Activated CD8-positive, alpha-beta memory T cell treated with anti-CD3 and anti-CD28 coated beads for 4 hours (primary cell): ENCODE measurements at places on chromosomes 16 and 17.

DNA sequence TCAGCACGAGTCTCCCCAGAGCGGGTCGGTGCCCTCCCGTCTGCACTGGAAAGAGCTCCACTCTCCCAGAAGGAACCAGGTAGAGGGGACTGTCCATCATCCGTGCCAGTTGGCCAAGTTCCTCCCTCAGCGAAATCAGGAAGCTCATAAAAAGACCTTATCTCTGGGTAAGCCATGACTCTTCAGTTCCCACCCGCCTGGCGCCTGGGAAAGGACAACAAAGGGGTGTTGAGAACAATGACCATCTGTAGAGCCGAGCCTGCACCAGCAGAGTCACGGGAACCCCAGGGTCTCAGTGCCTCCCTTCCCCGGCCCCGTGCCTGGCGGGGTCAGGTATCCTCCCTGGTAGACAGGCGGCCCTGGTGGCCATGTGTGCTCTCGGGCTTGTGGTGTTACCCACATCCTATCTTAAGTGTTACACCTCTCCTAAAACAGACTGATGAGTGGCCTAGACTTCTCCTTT, 190.7 kb downstream of the AXIN2 start:
- DNase-seq: no peak

- DNase-seq: no peak
Measured at GRCh38 chr17:2146132-2146871, 91.4 kb downstream of the HIC1 start.

GRCh38 chr17:13420878-13421277, 180.9 kb downstream of the HS3ST3A1 start:
- DNase-seq: no peak

DNA sequence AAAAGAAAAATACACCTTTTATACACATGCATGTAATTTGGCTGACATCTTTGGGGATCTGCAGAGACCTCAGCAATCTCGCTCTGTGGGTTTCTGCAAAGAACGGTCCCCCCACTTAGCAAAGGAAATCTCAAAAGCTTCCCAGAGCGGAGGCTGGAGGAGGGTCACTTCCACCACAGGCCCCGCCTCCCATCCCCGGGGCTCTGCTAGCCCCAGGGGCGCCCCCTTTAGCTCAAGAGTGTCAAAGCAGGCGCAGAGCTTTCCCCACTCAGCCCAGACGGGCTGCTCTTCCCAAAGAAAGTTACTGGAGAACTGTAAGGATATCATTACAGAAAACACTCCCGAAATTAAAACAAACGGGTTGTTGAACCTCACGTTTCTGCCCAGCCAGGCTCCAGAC, 11.4 kb downstream of the SLC13A5 start:
- DNase-seq: no peak

GRCh38 chr17:76350463-76350862, 3.3 kb downstream of the PRPSAP1 start:
- no peak for DNase-seq

DNA sequence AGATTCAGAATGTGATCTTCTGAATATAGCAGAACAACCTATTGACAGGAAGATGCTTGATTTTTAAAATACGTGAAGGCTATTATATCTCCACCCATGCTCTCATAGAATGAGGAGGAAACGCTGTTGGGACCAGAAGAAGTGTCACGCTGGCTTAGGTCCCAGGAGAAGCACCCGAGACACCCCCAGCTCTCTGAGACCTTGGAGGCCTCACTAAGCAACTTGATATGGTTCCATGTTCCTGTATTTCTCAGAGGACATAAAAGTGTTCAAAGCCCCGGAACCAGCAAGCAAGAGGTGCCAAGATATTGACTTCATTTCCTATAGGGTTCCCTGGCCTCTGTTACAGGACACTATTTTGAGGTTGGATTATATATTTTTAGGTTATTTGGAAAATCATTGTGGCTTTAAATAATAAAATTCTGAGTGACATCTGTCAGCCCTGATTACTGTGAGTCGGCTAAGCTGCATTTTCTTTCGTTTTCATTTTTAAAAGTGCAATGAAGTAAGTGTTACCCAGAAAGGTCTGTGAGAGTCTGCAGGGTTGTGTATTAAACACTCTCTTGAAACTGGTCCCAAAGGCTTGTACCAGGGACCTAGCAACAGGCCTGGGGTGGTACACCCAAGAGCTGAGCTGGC, 400.0 kb downstream of the SOX9 start:
- DNase-seq: no peak

DNA sequence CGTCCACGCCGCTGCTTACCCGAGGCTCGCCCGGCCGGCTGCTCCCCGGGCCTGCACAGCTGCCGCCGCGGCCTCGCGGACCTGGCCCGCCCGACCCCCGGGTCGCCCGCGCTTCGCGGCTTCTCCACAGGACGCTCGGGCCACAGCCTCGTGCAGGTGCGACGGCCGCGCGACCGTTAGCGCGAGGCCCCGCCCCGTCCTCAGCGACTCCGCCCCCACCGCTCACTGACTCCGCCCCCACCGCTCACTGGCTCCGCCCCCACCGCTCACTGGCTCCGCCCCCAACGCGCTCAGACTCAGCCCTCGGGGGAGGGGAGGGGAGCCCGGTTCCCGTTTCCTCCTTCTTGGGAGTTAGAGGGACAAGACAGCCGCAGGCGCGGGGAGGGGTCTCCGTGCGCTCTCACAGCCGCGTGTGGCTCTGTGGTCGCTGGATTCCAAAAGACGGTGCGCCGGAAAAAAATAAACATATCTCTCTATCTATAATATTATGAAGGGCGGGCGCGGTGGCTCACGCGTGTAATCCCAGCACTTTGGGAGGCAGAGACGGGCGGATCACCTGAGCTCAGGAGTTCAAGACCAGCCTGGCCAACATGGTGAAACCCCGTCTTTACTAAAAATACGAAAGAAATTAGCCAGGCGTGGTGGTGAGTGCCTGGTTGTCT, at the start of gene MEIOB:
Gene MEIOB (minus strand): TSS at position 191 of the 662 bp plus-strand sequence. CDS start 3,989 bp downstream, outside the sequence.
- DNase-seq: peak; percentile 6

- DNase-seq: no peak
Measured at GRCh38 chr16:88298833-88299745, 83.7 kb upstream of the ZNF469 start.

GRCh38 chr17:72351884-72352346, 231.1 kb downstream of the SOX9 start:
- no peak for DNase-seq

GRCh38 chr17:52383493-52384100, 225.1 kb upstream of the CA10 start:
- no peak for DNase-seq

- DNase-seq: no peak
Measured at GRCh38 chr16:87790292-87791100, 24.7 kb upstream of the KLHDC4 start.

- DNase-seq: no peak
Measured at GRCh38 chr17:63555500-63556156, 5.4 kb downstream of the DCAF7 start.

DNA sequence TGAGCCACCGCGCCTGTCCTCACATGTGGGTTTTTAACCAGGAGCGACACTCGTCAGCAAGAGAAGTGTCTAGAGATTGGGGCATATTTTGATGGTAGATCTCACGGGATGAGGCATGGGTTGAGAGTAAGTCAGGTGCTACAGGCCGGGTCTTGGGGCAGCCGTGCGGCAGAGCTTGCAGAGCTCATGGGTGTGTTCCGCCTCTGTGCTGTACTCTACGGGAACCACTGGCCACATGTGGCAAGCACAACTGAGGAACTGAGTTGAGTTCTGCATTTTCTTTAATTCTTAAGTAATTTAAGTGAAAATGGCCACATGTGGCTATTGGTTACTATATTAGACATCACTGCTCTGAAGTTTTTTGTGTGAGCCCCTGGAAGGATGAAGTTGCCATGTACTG, 9.6 kb downstream of the CLUAP1 start:
- DNase-seq: no peak

GRCh38 chr16:19639986-19640421, 78.0 kb downstream of the KNOP1 start:
- DNase-seq: no peak

DNA sequence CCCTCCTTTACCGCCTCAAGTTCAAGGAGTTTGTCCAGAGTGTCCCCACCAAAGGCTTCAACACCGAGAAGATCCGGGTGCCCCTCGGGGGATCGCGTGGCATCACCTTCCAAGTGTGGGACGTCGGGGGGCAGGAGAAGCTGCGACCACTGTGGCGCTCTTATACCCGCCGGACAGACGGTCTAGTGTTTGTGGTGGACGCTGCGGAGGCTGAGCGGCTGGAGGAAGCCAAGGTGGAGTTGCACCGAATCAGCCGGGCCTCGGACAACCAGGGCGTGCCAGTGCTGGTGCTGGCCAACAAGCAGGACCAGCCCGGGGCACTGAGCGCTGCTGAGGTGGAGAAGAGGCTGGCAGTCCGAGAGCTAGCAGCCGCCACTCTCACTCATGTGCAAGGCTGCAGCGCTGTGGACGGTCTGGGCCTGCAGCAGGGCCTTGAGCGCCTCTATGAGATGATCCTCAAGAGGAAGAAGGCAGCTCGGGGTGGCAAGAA, 1.1 kb downstream of the ARL4D start:
- no peak for DNase-seq

DNA sequence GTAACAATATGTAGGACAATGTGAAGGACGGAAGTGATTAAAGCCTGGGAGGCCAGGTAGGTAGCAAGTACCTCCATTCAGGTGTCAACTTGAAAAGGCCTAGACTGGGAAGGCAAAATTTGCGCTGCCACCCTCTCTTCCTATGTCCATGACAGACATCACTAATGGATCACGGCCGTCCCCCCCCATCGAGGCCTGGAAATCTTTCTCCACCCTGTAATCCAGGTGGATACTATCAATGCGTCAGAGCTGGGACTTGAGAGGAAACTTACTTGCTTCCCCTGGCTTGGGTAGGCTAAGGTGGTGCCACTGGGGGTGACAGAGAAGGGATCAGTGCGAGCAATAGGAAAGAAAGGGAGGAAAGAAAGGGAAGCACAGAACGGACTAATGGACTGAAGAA, 156.1 kb downstream of the SALL1 start:
- DNase-seq: no peak
